HTR-8/SVneo (cell line): ENCODE measurements at places on chromosomes 2 and 18.

DNA sequence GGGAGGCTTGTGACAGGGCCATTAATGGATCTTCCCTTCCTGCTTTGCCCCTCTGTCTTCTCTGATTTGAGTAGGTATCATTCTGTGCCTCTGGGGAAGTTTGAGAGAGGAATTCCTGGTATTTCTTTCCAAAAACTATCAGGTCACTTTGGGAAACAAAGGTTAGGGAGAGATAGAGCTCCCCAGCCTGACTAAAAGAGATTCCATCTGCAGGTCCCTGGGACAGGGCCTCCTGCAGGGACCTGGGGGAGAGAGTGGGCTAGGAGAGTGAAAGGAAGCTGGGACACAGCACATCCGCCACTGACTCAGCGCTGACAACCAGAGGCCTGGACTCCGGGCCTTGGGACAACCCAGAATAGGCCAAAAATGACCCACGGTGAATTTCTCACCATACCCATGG is 6.4 kb downstream of the GALNT14 start:
- no peak for DNase-seq

- no peak for DNase-seq
Measured at GRCh38 chr2:130916438-130916705, 79.7 kb downstream of the ARHGEF4 start.

- no peak for DNase-seq
Measured at GRCh38 chr2:26574900-26575560, 66.1 kb downstream of the CIB4 start.

DNA sequence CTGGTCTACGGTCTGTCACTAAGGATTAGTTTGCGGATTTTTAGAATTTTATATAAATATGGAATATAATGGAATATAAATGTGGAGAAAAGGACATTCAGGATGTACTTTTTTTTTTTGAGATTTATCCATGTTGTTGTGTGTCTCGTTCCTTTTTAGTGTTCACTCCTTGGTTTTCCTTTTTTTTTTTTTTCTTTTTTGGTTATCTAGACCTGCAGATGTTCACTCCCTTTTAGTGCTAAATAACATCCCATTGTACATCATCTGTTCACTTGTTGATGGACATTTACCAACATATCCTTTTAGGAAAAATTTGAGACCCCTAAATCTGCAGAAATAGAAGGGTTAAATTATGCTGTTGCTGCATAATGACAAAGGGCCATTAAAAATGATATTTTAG is 25.5 kb upstream of the RPL37A start:
- no peak for DNase-seq

DNA sequence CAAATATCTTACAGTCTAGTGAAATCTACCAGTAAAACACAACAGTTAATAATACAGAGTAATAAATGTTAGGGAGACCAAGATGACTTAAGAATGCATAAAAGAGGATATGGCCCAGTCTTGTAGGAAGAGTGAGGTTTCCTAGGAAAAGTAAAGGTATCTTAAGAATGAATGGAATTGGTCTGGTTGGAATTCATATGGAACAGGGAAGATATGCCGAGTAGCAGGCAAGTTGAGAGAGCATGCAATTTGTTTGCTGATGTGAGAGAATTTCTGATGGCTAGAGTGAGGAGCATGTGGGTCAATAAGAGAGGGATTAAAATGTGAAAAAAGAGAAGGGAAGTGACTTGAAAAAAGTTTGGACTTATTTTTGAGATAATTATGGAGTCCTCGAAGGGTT is 512.9 kb upstream of the ZEB2 start:
- DNase-seq, result no peak

DNA sequence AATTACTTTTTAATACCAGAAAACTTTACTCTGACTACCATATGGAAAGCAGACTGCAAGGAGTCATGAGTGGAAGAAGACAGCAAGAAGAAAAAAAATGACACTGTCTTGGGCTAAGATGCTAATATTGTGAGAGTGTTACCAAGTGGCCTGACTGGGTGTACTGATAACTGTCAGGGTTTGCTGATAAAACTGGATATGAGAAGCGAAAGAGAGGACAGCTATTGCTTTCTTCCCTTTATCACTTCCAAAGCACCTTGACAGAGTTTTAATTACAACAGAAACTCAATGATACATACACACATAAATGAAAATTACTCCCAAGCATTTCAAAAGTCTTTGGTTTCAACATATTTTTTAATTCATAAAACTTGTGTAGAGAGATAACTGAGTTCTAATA is 368.5 kb downstream of the ZEB2 start:
- DNase-seq, result no peak

- no peak for DNase-seq
Measured at GRCh38 chr2:64405581-64406406, 48.2 kb upstream of the LGALSL start.

- no peak for DNase-seq
Measured at GRCh38 chr18:12599543-12599942, 58.4 kb downstream of the SPIRE1 start.
